Activated CD4-positive, alpha-beta T cell treated with anti-CD3 and anti-CD28 coated beads, Interleukin-2, amount 50 U/mL, for 1 hour (primary cell): ENCODE measurements at places on chromosomes 3 and 15.

DNA sequence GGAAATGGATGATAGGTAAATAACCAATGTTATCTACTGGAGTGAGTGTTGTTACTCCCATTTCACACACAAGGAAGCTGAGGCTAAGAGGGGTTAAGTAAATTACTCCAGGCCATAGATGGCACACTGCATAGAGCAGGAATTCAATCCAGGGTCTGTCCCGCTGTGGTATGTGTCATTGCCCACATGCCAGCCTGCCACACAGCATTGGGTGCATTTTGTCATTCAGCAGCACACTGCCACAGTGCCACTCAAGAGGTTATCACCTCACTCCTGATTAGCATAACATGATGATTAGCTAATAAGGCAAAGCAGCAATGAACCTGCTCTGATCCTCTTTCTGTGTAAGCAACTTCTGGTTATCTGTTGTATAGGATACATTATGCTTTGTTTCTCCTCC is 157.4 kb upstream of the CTNNB1 start:
- DNase-seq: no peak

- no peak for DNase-seq
Observed at GRCh38 chr3:154981201-154981600, 98.9 kb upstream of the MME start.

GRCh38 chr15:29123171-29123570 is 146.5 kb downstream of the NSMCE3 start:
- DNase-seq: no peak

GRCh38 chr15:50318697-50319096 is 36.3 kb downstream of the GABPB1 start:
- DNase-seq: no peak

- no peak for DNase-seq
Observed at GRCh38 chr3:86826292-86826691, 164.7 kb downstream of the VGLL3 start.

GRCh38 chr15:72754096-72754495 is 29.5 kb downstream of the ADPGK start:
- DNase-seq: no peak

GRCh38 chr3:3356846-3357245 is 177.4 kb upstream of the CRBN start:
- DNase-seq: no peak

GRCh38 chr15:58473724-58474123 is 41.9 kb downstream of the LIPC start:
- no peak for DNase-seq

- no peak for DNase-seq
Observed at GRCh38 chr3:64443546-64444381, 218.5 kb upstream of the PRICKLE2 start.
